D341Med (cell line): ENCODE measurements at places on chromosomes 1 and 21.

- DNase-seq = no peak
Observed at GRCh38 chr1:161172776-161173376, 4.4 kb downstream of the B4GALT3 start.

DNA sequence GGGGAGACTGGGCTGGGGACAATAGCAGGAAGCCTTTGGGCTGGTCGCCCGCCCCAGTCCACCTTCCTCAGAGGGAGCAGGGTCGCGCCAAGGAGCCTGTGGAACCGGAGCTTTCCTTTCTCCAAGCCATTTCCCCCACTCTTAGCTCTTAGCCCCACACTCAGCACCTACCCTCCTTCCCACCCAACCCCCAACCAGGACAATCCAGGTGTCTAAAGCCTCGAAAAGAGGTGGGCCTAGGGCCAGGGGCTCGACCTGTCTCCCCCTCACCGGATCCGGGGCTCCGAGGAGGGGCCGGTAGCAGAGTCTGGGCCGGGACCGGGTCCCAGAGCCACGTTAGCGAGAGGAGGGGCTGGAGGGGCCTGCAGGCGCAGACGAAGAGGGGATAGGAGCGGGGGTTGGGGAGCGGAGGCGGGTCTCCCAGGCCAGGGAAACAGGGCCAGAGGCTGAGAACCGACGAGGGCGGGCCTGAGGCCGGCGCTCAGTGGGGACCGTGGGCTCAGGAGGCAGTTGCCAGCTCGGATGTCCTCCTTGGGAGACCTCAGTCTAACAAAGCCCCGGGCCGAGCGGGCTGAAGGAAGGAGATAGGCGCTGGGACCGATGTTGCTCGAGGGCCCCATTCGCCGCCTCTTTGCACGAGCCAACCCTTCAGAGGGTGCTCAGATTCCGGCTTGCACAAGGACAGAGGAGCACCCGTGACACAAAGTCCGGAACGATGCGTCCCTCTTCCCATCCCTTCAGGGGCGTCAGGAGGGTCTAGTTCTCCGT lies 943 bp downstream of the SEMA6C start:
- DNase-seq = peak; percentile 50

- no peak for DNase-seq
Observed at GRCh38 chr1:25355841-25356395, 17.8 kb downstream of the TMEM50A start.

DNA sequence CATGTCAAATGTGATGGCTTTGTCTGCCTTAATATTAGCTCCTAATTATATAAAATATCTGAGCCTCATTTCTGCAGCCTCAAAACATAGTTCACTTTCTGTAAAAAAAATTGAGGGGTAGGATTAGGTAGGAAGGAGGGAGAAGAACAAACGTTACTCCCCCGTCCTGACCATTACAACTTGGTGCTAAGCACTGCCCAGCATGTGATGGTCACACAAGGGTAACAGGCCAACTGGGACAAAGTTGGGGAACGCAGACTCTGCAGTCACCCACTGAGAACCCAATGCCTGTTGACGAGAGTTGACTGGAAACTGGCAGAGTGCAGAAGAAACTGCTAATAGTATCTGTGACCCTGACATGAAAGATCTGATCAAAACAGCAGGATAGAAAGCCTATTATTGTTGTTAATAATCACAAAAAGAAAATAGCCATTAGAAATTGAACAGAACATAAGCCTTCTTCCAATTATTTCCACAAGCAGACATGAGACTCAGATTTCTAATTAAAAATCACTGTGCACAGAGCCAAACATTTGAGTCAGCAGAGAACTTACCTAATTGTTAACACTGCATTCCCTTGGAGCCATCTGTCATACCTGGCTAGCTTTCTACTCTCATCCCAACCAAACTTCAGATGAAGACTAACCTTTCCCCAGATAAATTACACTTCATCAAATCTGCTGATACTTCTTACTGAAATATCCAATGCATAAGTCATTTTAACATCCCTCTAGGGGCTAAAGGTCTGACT lies 5.5 kb downstream of the SORT1 start:
- DNase-seq = no peak

DNA sequence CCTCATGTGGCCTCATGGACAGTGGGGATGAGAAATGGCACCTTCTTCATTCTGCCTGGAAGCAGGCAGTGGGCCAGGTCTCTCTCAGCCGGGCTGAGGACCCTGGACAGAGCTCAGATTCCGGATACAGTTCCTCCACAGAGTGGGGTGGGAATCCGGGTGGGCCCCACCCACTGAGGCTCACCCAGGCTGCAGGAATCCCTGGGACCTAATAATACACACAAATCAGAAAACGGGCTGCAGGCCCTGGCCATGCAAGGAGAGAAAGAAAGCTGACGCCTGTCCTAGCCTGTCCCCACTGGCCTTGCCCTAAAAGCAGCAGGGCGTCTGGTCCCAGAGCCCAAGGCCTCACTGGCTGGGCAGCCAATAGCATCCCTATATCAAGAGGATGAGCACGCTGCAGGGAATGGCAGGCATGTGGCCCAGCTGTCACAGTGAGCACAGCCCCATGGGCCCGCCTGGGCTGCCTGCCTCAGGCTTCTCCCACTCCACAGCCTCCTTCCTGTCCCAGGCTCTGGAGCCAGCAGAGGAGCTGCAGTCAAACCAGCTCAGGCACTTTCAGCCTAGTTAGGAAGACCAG lies 25.3 kb downstream of the ACTA1 start:
- DNase-seq = peak; percentile 51

GRCh38 chr21:21000591-21001175 lies 2.5 kb downstream of the NCAM2 start:
- DNase-seq = no peak

DNA sequence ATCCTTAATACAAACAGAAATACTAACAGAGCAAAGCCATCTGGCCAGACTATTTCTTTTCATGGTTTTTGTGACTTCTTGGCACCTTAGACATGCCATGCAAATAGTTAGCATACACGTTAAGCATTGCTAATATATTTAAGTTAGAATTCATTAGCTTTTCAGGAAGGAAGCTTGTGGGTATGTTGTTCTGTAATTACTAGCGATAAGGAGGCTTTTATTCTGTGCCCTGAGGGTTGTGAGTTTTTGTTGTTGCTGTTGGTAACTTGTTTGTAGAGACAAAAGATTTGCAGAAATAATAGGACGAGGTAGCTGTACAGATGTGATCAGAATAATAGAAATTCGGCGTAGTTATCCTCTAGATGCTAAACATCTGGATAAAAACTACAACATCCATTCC lies 305.3 kb downstream of the TM2D1 start:
- DNase-seq = no peak

DNA sequence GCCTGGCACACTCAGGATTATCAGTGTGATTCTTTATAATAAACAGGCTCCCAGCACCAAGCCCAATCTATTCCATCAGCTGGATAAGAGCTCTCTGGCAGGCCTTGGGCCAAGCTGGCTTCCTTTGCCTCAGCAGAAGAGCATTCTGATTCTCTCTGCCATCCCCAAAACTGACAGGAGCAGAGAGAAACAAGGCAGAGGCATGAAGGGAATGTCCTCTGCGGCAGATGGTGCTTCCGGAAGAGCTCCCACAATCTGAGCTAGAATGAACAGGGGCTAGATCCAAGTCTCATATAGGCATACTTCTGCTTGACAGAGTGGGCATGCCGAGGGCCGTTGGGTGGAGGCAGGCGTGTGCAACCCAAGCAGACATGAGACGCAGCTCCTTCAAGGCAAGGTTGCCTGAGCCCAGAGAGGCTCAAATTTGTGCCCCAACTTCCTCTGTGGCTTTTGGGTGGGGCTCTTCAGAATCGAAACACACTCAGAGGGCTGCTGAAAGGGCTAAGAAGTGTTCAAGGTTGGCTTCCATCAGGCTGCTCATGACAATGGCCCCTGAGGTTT lies 4.0 kb downstream of the CAPN2 start:
- DNase-seq = no peak

- DNase-seq = peak; percentile 27
Observed at GRCh38 chr1:229407206-229408026, 26.5 kb downstream of the ACTA1 start.

GRCh38 chr1:43824795-43825194 lies 108.8 kb upstream of the ARTN start:
- no peak for DNase-seq

GRCh38 chr1:34587761-34588160 lies 167.1 kb upstream of the GJB5 start:
- no peak for DNase-seq

DNA sequence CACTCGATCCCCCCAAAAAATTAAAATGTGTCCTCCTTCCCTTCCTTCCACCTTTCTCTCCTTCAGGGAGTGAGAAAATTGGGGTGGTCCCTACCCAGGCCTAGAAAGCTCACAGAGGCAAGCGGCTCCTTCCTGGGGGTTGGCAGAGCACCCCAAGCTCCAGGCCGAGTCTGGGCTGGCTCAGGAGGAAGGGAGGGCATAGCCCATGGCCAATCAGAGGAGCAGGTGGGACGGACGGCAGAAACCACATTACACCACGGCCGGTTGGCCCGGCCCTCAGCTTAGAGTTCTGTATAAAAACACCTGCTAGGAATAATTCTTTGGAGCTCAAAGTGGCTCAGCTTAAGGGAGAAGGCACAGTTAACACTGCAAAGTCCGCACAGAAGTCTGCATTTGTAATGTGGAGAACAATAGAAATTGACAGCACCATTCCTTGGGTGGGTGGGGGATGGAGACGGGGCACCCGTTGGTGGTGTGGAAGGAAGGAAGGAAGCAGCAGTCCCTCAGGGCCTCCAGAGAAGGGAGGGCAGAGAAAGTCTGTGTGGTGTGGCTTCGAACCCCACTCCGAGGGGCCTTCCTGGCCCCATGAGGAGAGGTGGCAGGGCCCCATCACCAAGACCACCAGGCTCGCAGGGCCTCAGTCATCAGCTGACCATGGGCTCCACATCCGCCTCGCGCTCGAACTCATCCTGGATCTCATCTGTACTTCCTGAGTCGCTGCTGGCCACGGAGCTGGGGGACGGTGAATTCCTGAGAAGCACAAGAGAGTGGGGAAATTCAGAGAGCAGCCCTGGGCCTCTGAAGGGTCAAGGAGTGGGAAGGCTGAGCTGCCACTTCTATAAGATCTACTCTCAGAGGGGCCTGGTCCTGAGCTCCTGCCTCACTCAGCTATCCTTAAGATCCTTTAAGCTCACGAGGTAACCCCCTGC lies 5.8 kb upstream of the ALDH4A1 start:
- no peak for DNase-seq

- DNase-seq = no peak
Observed at GRCh38 chr1:55380355-55380970, 165.3 kb upstream of the USP24 start.

GRCh38 chr1:154456631-154457030 lies 45.4 kb upstream of the TDRD10 start:
- no peak for DNase-seq

DNA sequence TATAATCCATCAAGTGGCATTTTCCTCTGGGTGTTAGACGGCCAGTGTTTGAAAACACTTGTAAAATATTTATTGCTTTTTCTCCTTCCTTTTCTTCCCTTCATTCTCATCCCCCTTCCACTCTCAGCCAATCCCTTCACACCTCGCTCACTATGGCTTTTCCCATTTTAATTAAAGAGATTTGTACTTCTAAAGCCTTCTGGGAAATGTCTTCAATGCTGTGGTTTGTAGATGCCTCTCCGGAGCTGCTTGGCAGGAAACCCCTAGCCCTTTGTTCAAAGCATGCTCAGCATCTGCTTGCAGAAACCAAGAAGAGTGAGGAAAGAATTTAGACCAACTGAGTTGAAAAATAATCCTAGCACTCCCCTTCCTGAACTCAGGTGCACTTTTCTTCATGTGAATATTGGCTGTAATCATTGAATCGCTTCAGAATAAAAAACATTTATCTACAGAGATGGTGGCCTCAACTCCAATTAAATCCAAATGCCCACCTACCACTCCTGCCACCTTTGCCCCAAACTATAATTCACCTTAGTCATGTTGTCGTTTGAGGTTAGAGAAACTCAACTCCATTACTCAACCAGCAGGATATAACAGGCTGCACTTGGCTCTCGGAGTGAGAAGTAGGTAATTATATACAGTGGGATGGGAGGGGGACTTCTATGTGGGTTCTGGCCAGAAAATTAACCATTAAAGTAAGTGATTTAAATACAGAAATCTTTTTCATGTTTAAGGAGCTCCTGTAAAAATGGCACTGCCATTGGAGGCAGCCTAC lies 659.4 kb upstream of the CAMK1G start:
- no peak for DNase-seq

DNA sequence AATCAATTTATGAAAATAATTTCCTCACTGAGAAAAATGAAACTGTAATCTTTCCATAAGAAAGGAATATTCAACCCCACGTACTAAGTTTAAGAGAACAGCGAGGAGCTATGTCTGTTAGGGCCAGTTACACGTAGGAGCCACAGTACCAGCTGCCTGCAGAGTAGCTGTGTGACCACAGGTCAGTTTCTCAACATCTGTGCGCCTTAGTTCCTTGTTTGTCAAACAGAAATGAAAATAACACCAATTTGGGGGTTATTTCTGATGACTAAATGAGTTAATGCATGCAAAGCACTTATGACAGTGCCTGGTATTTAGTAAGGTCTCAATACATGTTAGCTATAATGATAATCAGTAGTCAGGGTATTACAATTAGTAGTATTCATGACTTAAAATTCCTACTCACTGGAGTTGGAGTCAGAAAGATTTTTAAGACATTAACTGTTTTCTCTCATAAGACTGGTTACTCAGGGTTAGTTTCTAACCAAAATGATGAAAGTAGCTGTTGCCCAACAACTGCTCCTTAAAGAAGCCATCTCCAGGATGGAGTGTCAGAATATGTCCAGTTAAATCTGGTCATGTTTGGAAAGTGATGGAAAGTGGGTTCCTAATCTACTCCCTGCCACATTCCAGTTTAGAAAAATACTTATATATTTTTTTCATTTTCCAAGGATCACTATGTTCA lies 85.8 kb upstream of the ZNF648 start:
- no peak for DNase-seq

GRCh38 chr1:154400381-154400801 lies 4.8 kb upstream of the IL6R start:
- DNase-seq = no peak

DNA sequence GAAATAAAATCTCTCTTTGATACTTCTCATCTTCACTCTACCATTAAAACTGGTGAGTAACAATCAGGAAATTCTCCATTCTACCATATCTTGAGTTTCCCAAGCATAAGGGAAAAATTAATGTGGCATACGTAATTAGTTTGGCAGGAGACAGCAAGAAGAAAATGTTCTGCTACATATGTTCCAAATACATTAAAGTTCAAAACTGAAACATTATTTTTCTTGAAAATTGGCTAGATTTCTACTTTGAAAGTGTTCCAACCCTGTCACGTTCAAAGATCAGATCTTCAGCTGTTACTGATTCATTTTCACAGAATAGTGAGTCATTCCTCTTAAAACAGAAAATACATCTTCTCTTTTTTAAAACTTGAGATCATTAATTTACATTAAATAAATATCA lies 48.5 kb downstream of the PIGK start:
- no peak for DNase-seq
